Gastroesophageal sphincter (tissue), 4 donors: ENCODE measurements at places on chromosomes 12 and 14.

- H3K4me3 ChIP-seq = no peak overlapping the region
- peaks cover 45% of the 10 kb centered on the region for H3K4me1 ChIP-seq
- ATAC-seq = no peak
- H3K27me3 ChIP-seq = no peaks in the 10 kb centered on the region
- no peaks in the 10 kb centered on the region for H3K36me3 ChIP-seq
Observed at GRCh38 chr14:61346221-61346620, 24.8 kb downstream of the PRKCH start.

DNA sequence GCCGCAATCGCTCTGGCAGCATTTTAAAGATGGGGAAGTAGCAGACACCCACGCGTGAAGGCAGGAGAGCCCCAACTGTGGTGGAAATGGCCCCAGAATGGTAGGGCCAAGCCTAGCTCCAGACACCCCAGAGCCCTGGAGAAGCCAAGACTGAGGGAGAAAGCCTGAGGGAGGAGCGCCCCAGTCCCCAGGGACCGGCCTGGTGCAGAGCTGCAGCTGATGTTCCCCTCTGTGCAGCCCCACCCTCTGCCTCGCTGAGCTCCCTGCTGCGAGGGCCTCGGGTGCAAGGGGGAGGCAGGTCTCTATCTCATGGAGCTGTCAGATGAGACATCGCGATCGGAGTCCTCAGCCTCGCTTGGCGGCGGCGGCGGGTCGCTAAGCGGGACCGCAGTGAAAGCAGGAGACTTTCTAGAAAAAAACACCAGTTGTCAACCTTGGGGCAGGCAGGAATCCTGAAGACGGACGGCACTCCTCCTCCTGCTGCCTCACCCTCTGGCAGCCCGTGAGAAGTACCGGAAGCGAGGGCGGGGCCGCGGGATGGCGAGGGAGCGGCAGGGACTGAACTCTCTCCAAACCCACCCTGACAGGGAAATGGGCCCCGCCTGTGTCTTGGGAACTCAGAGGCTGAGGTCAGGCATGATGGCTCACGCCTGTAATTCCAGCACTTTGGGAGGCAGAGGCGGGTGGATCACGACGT is 6.0 kb downstream of the GAPDH start:
- H3K36me3 ChIP-seq = peaks cover 82% of the 10 kb centered on the region
- H3K27me3 ChIP-seq = no peaks in the 10 kb centered on the region
- H3K4me1 ChIP-seq = no peaks in the 10 kb centered on the region
- peak overlapping the region; percentile 84 for H3K27ac ChIP-seq
- H3K4me3 ChIP-seq = peak overlapping the region; percentile 3
- ATAC-seq = peak; percentile 94

DNA sequence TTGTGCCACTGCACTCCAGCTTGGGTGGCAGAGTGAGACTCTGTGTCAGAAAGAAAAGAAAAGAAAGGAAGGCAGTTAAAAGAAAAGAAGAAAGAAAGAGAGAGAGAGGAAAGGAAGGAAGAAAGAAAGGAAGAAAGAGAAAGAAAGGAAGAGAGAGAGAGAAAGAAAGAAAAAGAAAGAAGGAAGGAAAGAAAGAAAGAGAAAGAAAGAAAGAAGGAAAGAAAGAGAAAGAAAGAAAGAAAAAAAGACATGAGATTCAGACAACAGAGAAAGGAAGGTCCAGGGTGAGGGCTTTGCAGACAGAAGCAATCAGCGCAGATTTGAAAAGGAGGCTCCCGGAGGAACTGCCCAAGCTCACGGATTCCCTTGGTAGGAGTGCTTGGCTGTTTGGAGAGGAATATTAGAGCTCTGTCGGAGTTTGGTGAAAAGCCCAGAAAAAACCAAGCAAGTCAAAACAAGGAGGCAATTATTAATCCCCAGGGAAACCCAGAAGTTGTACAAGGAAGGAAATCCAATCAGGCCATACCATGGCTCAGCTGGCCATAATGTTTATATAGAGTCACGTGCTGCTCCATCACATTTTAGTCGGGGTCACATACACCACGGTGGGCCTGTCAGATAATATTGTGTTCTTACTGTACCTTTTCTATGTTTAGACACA is 11.6 kb upstream of the CCDC85C start:
- H3K27me3 ChIP-seq = peaks cover 14% of the 10 kb centered on the region
- no peak overlapping the region for H3K4me3 ChIP-seq
- ATAC-seq = no peak
- no peaks in the 10 kb centered on the region for H3K36me3 ChIP-seq

- no peaks in the 10 kb centered on the region for H3K4me1 ChIP-seq
- no peak for ATAC-seq
- H3K27ac ChIP-seq = no peak overlapping the region
Observed at GRCh38 chr14:90505531-90505930, 108.7 kb downstream of the CALM1 start.

GRCh38 chr12:87157791-87158190 is 871.4 kb downstream of the C12orf50 start:
- ATAC-seq = peak; percentile 39
- H3K4me3 ChIP-seq = no peak overlapping the region
- H3K36me3 ChIP-seq = no peaks in the 10 kb centered on the region
- H3K4me1 ChIP-seq = no peaks in the 10 kb centered on the region

DNA sequence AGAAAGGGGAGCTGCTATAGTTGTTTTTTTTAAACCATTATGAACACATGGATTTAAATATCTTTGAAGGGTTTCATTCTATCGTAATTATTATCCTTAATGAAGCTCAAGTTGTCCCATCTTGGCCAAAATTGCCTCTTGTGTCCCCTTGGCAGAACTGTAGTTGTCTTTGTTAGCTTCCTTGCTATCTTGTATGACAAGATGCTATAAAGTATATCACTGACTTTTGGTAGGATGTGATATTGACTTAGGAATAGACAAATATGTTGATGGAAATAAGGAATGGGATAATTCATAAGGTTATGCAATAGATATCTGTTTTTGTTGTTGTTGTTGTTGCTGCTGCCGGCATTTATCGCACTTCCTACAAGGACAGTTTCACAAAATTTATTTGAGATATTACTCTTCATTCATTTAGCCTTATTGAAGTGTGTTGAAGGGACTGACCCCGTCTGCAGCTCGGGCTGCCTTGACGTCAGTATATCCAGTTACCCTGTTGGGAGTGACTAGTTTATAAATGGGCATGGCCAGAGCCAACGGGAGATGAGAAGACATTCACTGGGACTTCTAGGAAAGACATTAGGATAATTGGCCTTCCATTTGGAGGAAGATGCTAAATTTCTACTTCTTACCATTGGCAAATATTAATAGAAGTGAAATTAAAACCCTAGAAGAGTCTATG is 26.1 kb upstream of the APOLD1 start:
- H3K4me1 ChIP-seq = no peaks in the 10 kb centered on the region
- H3K27me3 ChIP-seq = no peaks in the 10 kb centered on the region
- no peak overlapping the region for H3K27ac ChIP-seq

- no peaks in the 10 kb centered on the region for H3K4me1 ChIP-seq
- H3K4me3 ChIP-seq = no peak overlapping the region
- no peak for ATAC-seq
- no peak overlapping the region for H3K27ac ChIP-seq
- H3K36me3 ChIP-seq = no peaks in the 10 kb centered on the region
Observed at GRCh38 chr14:28707814-28708213, 58.8 kb upstream of the FOXG1 start.

DNA sequence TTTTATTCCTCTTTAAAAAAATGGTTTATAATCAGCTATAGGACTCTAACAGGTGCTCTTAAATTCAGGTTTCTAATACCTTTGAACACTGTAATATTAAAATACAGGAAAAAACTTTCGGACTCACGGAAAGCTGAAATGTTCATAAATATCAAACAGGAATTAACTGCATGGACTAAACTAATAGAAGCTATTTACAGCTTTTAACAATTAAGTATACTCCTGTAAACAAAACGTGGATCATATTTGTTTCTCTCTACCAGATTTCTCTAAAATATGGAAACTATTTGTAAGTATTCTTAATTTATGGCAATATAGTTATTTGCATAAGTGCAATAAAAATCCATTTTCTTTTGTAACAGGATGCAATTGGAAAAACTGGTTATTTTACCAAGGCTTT is 108.9 kb upstream of the RESF1 start:
- H3K27me3 ChIP-seq = no peaks in the 10 kb centered on the region
- H3K4me1 ChIP-seq = no peaks in the 10 kb centered on the region
- H3K27ac ChIP-seq = no peak overlapping the region
- no peak for ATAC-seq
- no peaks in the 10 kb centered on the region for H3K36me3 ChIP-seq

DNA sequence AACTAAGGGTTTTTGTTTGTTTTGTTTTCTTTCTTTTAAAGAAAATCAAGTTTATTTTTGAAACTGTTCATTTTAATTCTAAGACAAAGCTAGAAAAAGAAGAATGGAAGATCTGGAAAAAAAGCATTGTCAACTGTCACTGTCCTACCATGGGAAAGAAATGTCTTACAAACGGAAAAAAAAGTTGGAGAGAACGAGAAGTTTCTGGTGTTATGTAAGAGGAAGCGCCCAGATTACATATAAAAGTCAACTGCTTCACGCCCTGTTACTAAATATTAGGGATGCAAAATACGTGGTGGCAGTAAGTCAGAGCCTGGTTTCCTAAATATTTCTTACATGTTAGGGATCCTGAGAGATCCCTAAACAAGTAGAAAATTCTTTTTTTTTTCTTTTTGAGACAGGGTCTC is 14.3 kb upstream of the FBXL14 start:
- H3K27ac ChIP-seq = peak overlapping the region; percentile 90
- H3K27me3 ChIP-seq = no peaks in the 10 kb centered on the region
- no peak overlapping the region for H3K4me3 ChIP-seq
- ATAC-seq = peak; percentile 18
- peaks cover 16% of the 10 kb centered on the region for H3K4me1 ChIP-seq
- H3K36me3 ChIP-seq = no peaks in the 10 kb centered on the region
